RPMI7951 (cell line): ENCODE measurements at places on chromosomes 5 and 9. TPM values are rescaled to one million over a fixed set of nuclear protein-coding genes. Genes with fewer than 3 reads are reported as not detected.

- peak; percentile 47 for DNase-seq
Measured at GRCh38 chr9:21294364-21294774, 10.7 kb downstream of the IFNA5 start.

DNA sequence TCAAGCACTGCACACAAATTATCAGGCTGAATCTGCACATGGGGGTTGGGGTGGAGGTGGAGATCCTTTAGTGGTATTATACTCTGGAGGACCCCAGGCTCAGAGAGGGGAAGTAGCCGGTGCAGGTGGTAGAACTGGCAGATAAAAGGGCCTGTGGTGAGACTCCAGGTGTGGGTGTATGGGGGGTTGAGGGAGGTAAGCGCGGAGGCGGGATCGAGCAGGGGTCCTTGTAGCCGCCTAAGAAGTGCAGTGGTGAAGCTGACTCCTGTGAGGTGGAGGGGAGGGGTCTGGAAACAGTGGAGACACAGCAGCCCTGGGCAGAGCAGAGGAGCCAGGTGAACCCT lies 841 bp downstream of the ACSL6 start:
- no peak for DNase-seq

- peak; percentile 43 for DNase-seq
Measured at GRCh38 chr5:112183103-112183711, 235.9 kb downstream of the EPB41L4A start.

DNA sequence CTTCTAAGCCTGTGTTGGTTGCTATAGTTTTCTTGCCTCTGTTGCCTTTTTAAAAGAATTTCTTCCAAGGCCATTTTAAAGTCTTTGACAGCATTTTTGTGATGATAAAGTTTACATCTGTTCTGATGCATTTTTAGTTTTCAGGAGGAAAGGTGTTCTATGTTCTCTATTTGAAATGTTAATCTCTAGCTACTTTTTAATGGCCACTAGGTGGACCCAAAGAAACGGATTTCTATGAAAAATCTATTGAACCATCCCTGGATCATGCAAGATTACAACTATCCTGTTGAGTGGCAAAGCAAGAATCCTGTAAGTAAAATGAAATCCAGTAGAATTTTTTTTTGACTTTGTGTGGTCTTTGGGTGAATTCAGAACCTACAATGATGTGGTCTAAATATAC lies 60.2 kb downstream of the MELK start:
- DNase-seq: peak; percentile 24

NMUR2 gene
- not detected in 2 replicates for total RNA-seq

DNA sequence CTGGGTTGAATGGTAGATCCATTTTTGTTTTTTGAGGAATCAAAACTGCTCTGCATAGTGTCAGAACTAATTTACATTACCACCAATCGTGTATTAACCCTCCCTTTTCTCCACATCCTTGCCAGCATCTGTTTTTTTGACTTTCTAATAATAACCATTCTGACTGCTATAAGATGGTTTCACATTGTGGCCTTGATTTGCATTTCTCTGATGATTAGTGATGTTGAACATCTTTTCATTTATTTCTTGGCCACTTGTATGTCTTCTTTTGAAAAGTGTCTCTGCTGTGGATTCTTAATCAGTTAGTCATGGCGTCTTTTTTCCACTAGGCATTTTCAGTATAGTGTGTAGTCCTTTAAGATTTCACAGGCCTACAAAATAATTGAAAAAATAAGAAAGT lies 2144.3 kb upstream of the C9orf72 start:
- no peak for DNase-seq

MLANA gene
- not detected in 2 replicates for total RNA-seq

DNA sequence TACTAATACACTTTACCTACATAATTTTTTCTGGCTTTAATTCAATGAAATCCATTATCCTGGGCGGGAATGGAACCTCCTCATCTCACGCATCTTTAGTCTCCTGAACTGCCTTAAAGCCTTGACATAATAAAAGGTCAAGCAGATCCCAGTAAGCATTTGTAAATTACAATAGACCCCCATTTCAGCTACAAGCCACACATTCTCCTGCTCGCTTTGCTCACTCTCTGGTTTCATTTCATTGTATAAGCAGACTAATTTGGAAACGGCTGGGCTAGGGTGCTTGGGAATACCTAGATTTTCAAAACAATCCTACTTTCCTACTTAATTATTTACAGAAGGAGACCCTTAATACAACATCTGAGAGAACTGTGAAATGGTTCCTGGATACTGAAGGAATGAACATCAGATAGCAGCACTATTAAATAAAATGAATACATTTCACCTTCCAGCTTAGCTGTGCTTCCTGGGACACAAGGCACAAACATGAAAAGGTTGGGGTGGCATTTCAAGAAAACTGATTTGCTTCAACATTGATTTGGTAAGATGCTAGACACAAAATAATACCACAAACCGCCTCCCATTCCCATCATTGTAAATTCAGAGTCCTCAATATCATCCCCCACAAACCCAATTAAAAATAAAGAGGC lies 1.5 kb downstream of the JAKMIP2 start:
- no peak for DNase-seq

GRCh38 chr9:4680750-4681149 lies 1.4 kb downstream of the CDC37L1 start:
- no peak for DNase-seq
